Stimulated activated CD4-positive, alpha-beta T cell treated with anti-CD3 and anti-CD28 coated beads, Interleukin-4, amount 100 ng/mL, for 1 hour (primary cell): ENCODE measurements at places on chromosomes 11 and 22.

DNA sequence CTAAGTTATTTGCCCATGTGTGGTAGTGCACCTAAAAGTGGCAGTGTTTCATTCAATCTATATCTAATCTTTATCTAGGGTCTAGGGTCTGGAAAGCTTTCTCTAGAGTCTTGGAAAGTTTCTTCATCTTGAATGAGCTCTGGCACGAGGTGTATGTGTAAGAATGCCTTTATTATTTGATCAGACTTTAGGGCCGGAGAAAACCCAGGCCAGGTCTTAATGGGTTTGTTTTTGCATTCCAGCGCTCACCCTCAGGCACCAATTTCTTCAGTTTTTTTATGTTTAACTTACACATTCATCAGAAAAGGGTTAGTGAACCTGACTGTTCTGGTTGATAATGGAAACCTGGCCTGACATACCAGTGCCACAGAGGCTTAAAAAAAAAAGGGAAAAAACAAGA, 68.3 kb upstream of the SLN start:
- no peak for DNase-seq

- DNase-seq, result peak; percentile 82
These were observed 4.2 kb upstream of the FXYD2 start for GRCh38 chr11:117828611-117829368.

- DNase-seq, result no peak
These were observed 114.2 kb upstream of the CADM1 start for GRCh38 chr11:115618428-115618827.

DNA sequence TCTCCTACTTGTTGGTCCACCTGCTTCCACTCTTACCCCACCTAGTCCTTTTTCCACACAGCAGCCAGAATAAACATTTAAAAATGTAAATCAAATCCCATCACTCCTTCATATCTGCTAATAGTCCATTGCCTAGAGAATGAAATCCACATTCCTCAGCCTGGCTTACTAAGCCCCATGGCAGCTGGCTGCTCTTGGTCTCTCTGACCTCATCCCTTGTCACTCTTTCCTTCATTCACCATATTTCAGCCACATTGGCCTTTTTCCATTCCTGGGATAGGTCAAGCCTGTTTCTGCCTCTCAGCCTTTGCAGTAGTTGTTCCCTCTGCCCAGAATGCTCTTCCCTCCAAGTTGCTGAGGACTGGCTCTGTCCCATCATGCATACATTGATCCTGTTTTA, 512.8 kb downstream of the INSC start:
- DNase-seq, result no peak

- DNase-seq, result no peak
These were observed 2286.3 kb upstream of the RAG2 start for GRCh38 chr11:38884145-38884865.
